Tracheal epithelial cell (primary cell): ENCODE measurements at places on chromosomes 1 and 21. TPM values are rescaled to one million over a fixed set of nuclear protein-coding genes. Genes with fewer than 3 reads are reported as not detected.

Gene EFNA1
- total RNA-seq: 44.8 and 111 TPM in 2 replicates

Gene FOXO6
- total RNA-seq: not detected in 2 replicates

Gene RBM11
- under 0.01 and 1.3 TPM in 2 replicates for total RNA-seq

Gene FCRL5
- not detected in 2 replicates for total RNA-seq

Gene CADM3
- total RNA-seq: not detected in 2 replicates

Gene SPRR2G
- not detected in 2 replicates for total RNA-seq

Gene LRP8
- 16.2 and 16.9 TPM in 2 replicates for total RNA-seq

Gene AHCYL1
- total RNA-seq: 31.3 and 43.4 TPM in 2 replicates

Gene CHODL
- total RNA-seq: 0.48 TPM in 1 of 2 replicates, not detected in the other

Gene TAS1R1
- not detected in 2 replicates for total RNA-seq

Gene IL22RA1
- total RNA-seq: 0.43 and 0.72 TPM in 2 replicates

Gene LCE2C
- total RNA-seq: not detected in 2 replicates

Gene DUSP10
- total RNA-seq: 8.7 and 106 TPM in 2 replicates

Gene SERPINC1
- 0.24 TPM in 1 of 2 replicates, not detected in the other for total RNA-seq

Gene NPL
- 2.8 and 2.9 TPM in 2 replicates for total RNA-seq

Gene ALX3
- not detected in 2 replicates for total RNA-seq

Gene ARHGAP29
- total RNA-seq: 9.2 and 48.0 TPM in 2 replicates

Gene LDLRAD2
- total RNA-seq: not detected in 2 replicates

Gene MX1
- 1.7 and 16.1 TPM in 2 replicates for total RNA-seq

Gene IGSF21
- not detected in 2 replicates for total RNA-seq

Gene LCE1C
- 0.24 and 1.3 TPM in 2 replicates for total RNA-seq

Gene OR2L8
- total RNA-seq: not detected in 2 replicates

Gene CASQ1
- total RNA-seq: not detected in 2 replicates

Gene PCP4L1
- total RNA-seq: 0.24 TPM in 1 of 2 replicates, not detected in the other

Gene MTMR11
- total RNA-seq: 2.3 and 6.3 TPM in 2 replicates

Gene RNF223
- total RNA-seq: 3.8 and 5.1 TPM in 2 replicates

Gene MYBPHL
- 0.24 TPM in 1 of 2 replicates, not detected in the other for total RNA-seq

Gene ENTREP3
- total RNA-seq: 5.8 and 10.7 TPM in 2 replicates

Gene ACOT11
- total RNA-seq: 3.4 and 4.9 TPM in 2 replicates

Gene CRB1
- under 0.01 TPM in 1 of 2 replicates, not detected in the other for total RNA-seq

Gene TMEM61
- 1.7 and 9.0 TPM in 2 replicates for total RNA-seq

Gene BEND5
- 0.72 TPM in 1 of 2 replicates, not detected in the other for total RNA-seq

Gene PLA2G2C
- total RNA-seq: not detected in 2 replicates

Gene RNU1-4
- total RNA-seq: under 0.01 TPM in 2 replicates

Gene PRKAA2
- total RNA-seq: 3.4 and 5.8 TPM in 2 replicates

Gene ADAMTS1
- 50.9 and 68.2 TPM in 2 replicates for total RNA-seq

Gene PTGS2
- total RNA-seq: 13.4 and 165 TPM in 2 replicates

Gene PRAMEF33
- total RNA-seq: not detected in 2 replicates
